Stimulated activated CD4-positive, alpha-beta T cell treated with anti-CD3 and anti-CD28 coated beads, Interleukin-2, amount 100 ng/mL, for 48 hours (primary cell): ENCODE measurements at places on chromosomes 7 and 10.

- no peak for DNase-seq
Measured at GRCh38 chr10:29377333-29377961, 88.6 kb downstream of the LYZL1 start.

GRCh38 chr10:18822156-18822555 lies 162.9 kb downstream of the ARL5B start:
- DNase-seq, result no peak

DNA sequence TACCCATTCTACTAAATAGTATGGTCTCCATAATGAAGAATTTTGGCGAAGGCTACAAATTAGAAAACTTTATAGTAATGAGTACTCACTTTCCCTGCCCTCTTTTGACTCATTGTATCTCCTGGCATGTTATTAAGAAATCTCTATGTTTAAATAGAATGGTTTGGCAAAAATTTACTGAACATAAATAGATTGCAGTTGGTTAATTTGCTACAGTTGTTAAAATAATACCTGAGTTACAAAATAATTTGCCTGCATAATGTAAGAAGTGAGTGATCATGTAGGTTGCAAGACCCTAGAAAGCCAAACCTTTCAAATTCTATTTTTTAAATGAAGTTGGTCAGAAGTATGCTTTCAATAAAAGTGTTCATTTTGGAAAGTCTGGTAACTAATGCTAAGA lies 176.8 kb upstream of the AHR start:
- DNase-seq, result no peak

DNA sequence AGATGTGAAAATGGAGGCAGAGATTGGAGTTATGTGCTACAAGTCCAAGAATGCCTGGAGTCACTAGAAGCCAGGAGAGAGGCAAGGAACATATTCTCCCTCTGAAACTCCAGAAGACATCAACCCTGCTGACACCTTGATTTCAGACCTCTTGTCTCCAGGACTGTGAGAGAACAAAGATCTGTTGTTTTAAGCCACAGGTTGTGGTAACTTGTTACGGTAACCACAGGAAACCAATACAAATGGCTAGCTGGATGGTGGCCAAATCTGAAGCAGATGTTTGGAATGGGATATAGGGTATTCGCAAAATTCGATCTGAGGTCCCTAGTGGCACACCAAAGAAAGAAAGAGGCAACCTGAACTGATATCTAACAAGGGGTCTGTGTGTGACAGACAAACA lies 129.0 kb downstream of the HERPUD2 start:
- no peak for DNase-seq

DNA sequence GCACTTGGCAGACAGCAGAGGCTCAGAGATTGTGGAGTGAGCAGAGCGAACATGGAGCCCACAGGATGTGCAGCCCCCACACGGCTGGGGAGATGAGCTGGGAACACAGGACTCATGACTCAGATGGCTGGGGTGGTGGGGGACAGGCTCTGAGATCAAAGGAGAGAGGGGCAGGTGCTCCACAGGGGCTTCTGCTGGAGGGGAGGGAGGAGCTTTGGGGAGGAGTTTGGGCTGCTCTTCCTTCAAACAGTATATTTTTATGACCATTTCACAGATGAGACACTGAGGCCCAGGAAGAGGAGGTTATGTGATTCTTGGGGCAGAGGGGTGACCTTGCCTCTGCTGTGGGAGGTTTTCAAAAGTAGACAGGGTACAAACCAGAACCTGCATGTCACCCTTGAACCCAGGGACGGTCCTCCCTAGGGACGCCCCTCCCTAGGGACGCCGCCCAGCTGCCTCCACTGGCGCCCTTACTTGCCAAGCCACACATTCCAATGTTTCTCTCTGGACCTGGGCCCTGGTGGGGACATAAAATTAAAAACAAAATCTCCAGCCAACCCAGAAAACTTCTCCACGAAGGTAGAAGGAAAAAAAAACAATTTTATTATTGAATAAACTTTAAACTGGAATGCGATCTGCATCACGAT lies 981 bp upstream of the CRYGN start:
- no peak for DNase-seq

DNA sequence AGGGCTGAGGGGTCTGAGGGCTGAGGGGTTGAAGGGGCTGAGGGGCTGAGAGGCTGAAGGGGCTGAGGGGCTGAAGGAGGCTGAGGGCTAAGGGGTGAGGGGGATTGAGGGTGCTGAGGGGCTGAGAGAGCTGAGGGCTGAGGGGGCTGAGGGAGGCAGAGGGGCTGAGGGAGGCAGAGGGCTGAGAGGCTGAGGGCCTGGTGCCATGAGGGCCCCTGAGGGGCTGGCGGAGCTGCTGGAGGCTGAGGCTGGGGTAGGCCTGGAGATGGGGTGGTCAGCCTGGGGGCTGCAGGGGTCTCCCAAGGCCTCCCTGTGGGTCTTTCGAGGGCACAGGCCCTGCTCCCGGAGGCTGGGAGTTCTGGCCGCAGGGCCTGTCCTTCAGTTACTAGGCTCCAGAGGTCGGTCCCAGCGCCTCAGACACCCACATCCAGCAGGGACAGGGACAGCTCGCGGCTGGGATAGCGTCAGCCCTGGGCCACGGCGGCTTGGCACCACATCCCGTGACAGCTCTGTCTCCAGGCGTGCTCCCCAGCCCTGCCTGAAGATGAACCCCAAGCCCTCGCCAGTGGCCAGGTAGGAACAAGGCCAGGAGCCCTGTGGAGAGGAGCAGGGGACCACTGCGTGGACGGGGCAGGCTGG lies 16.9 kb downstream of the MYO1G start:
- no peak for DNase-seq

GRCh38 chr10:117135026-117135372 lies 3.1 kb downstream of the VAX1 start:
- DNase-seq, result no peak

DNA sequence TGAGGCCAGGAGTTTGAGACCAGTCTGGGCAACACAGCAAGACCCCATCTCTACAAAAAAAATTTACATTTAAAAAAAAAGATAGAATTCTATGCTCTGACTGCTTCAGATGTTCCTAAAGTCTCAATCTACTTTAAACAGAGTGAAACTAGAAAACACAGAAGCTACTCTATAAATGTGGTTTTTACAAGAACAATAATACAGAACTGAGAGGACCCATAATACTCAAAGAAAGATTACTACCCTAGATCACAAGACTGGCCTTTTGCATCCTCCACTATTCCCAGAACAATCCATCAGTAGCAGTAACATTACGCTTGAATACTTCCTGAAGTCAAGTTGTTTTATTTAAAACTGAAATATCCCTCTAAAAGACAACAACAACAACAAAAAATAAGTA lies 119.4 kb downstream of the ZFAND4 start:
- no peak for DNase-seq

DNA sequence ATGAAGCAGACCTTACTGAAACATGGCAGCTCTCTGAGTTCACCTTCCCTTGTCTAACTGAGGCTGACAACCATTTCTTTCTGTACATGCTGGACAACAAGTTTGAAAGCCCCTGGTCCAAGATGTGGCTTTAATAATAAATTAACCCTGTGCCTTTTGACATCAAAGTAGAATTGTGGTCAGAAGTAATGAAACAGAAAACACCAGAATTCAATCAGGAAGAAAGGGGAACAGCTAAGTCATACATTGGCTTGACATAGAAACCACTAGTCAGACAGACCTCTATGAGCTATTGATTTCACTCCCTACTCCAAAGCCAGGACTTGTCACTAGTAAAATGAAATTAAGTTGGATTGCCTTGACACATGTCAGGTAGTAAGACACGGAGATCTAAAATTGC lies 175.2 kb upstream of the ASAH2 start:
- no peak for DNase-seq
